ENCODE measurements at places on chromosomes 3 and 15.

- no peak for DNase-seq
Measured at GRCh38 chr3:138456961-138457862, 22.8 kb downstream of the ESYT3 start.

GRCh38 chr3:120181632-120182031 is 87.4 kb upstream of the GSK3B start:
- no peak for DNase-seq

DNA sequence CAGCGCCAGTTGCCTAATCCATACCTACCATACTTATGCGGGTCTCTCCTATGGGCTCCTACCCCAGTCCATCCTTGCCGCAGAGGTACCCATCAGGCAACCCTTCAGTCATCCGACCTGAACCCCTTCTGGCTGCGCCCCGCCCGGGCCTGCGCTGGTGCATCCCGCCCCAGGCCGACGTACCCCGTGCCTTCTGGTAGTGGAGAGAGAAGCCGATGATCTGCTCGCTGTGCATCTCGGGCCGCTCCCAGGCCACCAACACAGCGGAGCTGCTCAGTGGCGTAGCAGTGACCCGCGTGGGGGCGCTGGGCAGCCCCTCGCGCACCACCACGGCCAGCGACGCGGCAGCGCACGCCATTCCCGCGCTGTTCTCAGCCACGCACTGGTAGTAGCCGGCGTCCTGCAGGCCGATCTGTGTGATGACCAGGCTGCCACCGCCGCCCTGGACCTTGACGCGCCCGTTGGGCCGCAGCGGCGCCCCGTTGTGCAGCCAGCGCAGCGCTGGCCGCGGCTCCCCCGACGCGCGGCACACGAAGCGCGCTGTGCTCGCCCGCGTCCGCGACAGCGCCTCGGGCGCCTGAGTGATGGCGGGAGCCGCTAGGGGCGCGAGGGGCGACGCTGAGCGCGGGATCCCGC is 17.9 kb upstream of the IGDCC3 start:
- no peak for DNase-seq

DNA sequence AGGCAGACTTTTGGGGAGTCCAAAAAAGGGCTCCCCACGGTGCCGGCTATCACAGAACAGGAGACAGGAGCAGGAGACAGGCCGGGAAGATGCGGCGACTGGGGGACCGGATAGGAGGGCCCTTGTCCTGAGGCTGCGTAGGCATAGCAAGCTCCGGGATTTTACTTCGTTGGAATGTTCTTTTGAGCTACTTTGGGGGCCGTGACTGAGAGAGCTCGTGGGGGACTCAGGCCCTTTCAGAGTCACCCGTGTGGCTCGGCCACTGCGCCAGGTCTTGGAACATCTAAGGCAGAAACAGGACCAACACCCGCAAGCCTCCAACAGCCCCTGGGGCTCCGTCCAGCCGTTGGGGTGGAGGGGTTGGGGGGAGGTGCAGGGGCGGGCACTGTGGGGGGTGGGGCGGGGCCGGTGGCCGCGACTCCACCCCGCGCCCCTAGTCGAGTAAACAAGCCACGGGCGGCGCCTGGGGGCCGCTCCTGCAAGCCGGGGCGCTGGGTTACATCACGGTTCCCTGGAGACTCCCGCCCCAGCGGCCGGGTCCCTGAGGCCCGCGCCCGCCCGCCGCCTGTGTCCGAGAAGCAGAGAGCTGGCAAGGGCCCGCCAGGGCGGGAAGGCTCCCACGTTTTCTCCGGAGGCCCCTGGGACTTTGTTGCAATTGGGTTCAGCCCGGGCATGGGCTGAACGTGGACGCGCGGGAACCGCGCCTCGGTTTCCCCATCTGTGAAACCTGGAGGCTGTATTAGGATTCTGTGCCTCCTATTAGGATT is 23.3 kb upstream of the C15orf39 start:
- no peak for DNase-seq

DNA sequence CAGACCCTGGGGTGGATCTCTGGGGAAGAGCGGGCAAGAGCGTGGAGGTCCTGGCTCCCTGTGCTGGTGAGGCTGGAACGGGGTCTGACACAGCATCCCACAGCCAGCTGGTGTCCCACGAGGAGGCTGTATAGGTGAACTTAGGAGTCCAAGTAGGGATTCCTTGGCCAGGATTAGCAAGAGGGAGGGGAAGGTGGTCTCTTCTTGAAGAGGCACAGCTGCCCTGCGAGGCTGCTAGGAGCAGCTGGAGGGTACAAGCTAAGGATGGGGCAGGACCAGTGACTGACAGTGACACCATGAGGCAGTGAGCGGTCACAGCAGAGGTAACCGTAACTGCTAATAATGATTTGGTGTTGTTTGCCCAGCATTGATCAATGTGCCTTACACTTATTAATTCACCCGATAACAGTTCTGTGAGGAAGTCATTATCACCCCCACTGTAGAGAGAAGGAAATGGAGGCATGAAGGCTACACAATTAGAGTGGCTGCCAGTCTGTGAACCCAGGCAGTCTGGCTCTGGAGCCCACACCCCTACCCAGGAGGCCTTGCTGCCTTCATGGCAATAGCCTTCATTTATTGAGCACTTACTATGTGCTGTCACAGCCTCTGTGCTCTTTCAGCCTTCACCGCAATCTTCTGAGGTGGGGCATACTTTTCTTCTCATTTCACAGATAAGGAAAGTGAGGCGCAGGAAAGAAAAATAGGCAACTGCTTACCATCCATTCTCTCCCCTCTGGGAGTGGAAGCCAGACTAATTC is 59.4 kb downstream of the TMEM44 start:
- no peak for DNase-seq

GRCh38 chr3:89434621-89435380 is 327.4 kb downstream of the EPHA3 start:
- DNase-seq: no peak

GRCh38 chr3:126345641-126346460 is 11.4 kb downstream of the KLF15 start:
- no peak for DNase-seq

DNA sequence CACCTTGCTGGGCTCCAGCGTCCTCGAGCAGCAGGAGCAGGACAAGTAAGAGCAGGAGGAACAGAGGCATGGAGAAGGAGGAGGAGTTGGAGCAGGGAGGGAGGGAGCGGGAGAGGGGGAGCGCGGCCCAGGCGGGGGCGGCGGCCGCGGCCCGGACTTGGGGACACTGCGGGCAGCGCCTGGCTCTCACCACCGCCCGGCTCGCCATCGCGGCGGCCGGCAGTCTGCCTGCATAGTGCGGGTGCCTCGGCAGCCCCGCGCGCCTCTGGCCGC is 440 bp downstream of the DCBLD2 start:
- no peak for DNase-seq

GRCh38 chr3:114272271-114272670 is 21.6 kb upstream of the TIGIT start:
- DNase-seq: peak; percentile 8

- no peak for DNase-seq
Measured at GRCh38 chr3:111850537-111850936, 8.5 kb upstream of the PHLDB2 start.

GRCh38 chr3:4814305-4814903 is 164.8 kb upstream of the BHLHE40 start:
- no peak for DNase-seq

DNA sequence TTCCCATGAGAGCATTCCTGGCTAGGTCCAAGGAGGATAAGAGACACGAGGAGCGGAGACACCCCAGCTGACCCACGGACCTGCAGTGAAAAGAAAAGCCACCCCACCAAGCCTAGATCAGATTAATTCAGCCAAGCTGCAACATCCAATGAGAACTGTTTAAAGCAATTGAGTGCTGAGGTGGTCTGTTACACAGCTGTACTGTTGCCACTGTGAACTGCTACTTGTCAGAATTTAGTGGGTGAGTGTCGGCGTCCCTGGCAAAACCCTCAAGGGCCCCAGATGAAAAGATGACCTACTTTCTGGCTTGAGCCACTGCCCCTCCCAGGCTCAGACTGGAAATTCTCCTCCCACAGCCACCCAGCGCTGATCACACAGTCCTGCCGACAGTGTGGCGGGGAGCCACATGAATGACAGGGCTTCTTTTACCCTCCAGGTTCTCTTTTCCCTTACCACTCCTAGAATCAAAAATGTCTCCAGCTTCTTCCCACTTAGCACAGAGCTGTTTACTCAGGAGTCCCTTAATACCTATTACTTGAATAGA is 26.4 kb upstream of the KBTBD12 start:
- DNase-seq: no peak

All from non-pigmented ciliary epithelial cell (primary cell).